ENCODE measurements at places on chromosomes 4 and X. TPM values are rescaled to one million over a fixed set of nuclear protein-coding genes. Genes with fewer than 3 reads are reported as not detected.
A peak's percentile ranks its signal among the peaks of the same experiment; 100 is the strongest.

GRCh38 chr4:94244087-94244828 is 36.6 kb downstream of the SMARCAD1 start:
- no peak for DNase-seq
- H3K27ac ChIP-seq: no peak overlapping the region
- H3K4me3 ChIP-seq: no peak overlapping the region
- peaks cover 28% of the 10 kb centered on the region for H3K36me3 ChIP-seq

- DNase-seq: no peak
- H3K4me3 ChIP-seq: no peak overlapping the region
- no peaks in the 10 kb centered on the region for H3K4me1 ChIP-seq
- no peak overlapping the region for H3K27ac ChIP-seq
- H3K36me3 ChIP-seq: no peaks in the 10 kb centered on the region
- no peaks in the 10 kb centered on the region for H3K27me3 ChIP-seq
These were observed 159.0 kb downstream of the GASK1B start for GRCh38 chr4:158013858-158014257.

DNA sequence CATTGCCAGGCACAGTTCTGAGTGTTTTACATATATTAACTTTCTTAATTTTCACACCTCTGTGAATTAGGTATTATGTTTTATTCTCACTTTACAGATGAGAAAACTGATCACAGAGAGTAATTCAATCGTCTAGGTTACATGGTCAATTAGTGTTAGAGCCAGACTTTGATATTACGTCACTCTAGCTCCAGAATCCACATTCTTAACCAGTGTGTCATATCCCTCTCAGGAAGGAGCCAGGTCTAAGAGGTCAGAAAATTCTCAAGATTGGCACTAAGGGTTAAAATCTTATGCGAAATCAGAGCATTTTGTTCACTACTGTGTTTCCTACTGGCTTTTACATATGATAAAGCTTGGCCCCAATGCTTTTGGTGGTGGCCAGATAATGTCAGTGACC is 7.4 kb downstream of the DMP1 start:
- no peak overlapping the region for H3K4me3 ChIP-seq
- H3K27me3 ChIP-seq: no peaks in the 10 kb centered on the region
- H3K36me3 ChIP-seq: no peaks in the 10 kb centered on the region
- no peaks in the 10 kb centered on the region for H3K4me1 ChIP-seq

DNA sequence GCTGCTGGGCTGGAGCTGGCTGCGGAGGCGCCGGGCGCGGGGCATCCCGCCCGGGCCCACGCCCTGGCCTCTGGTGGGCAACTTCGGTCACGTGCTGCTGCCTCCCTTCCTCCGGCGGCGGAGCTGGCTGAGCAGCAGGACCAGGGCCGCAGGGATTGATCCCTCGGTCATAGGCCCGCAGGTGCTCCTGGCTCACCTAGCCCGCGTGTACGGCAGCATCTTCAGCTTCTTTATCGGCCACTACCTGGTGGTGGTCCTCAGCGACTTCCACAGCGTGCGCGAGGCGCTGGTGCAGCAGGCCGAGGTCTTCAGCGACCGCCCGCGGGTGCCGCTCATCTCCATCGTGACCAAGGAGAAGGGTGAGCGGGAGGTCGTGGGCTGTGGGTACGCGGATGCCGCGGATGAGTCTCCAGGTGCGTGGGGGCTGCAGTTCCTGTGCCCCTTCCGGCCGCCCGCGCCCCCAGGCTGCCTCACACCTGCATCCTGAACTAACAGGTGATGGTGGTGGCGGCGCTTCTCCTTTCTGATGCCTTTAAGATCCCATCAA is 499 bp downstream of the CYP2U1 start:
- DNase-seq: no peak
- no peaks in the 10 kb centered on the region for H3K27me3 ChIP-seq
- peak overlapping the region; percentile 95 for H3K27ac ChIP-seq
- no peaks in the 10 kb centered on the region for H3K36me3 ChIP-seq
- no peaks in the 10 kb centered on the region for H3K4me1 ChIP-seq

BMX gene
- total RNA-seq: 0.67 TPM

SLC9B1 gene
- 0.50 TPM for total RNA-seq

FAM47E gene
- total RNA-seq: 1.3 TPM
